ENCODE measurements at places on chromosomes 7 and 10.

- no peak for DNase-seq
Measured at GRCh38 chr10:14476641-14477407, 146.1 kb upstream of the FRMD4A start.

- no peak for DNase-seq
Measured at GRCh38 chr10:117936566-117936965, 110.2 kb downstream of the RAB11FIP2 start.

DNA sequence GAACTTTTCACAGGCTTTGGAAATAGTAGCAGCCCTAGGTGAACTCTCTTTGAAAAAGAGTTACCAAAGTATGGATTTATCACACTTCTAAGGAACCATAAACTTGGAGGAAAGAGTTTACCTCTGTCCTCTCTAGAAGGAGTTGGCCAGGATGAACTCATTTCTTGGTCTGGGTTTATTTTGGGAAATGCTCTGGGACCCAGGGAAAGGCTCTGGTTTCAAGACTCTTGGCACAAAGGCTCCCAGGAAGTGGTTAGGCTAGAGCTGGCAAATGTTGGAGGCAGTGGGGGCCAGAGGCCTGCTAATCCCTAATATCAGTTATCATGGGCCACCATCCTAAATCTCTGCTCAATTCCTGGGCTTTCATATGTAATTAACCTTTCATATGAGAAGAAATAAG, 36.3 kb upstream of the CDK6 start:
- no peak for DNase-seq

GRCh38 chr7:111531993-111532392, 30.3 kb downstream of the IMMP2L start:
- DNase-seq = no peak

GRCh38 chr10:100021322-100021721, 11.6 kb upstream of the DNMBP start:
- DNase-seq = no peak

GRCh38 chr7:157693071-157693520, 356.3 kb downstream of the DNAJB6 start:
- DNase-seq = no peak

GRCh38 chr10:57494486-57494885, 773.2 kb downstream of the IPMK start:
- no peak for DNase-seq

DNA sequence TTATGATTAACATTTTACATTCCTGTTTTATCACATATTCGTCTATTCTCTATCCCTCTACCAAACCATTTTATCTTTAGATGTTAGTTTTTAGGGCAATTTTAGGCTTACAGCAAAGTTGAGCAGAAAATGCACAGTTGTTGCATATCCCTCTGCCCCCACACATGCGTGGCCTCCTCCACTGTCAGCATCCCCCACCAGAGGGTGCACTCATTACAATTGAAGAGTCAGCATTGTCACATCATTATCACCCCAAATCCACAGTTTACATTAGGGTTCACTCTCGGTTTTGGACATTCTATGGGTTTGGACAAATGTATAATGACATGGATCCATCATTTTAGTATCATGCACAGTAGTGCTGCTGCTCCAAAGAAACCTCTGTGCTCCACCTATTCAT, 86.4 kb downstream of the WDR37 start:
- DNase-seq = no peak

GRCh38 chr7:17654940-17655339, 285.4 kb downstream of the SNX13 start:
- no peak for DNase-seq

- DNase-seq = no peak
Measured at GRCh38 chr10:82319562-82319961, 444.6 kb downstream of the NRG3 start.

GRCh38 chr7:38232502-38233366, 40.7 kb downstream of the TARP start:
- peak; percentile 89 for DNase-seq

GRCh38 chr7:30313348-30313747, 29.0 kb downstream of the ZNRF2 start:
- no peak for DNase-seq

- DNase-seq = no peak
Measured at GRCh38 chr7:150390205-150390604, 11.1 kb downstream of the ZNF775 start.

DNA sequence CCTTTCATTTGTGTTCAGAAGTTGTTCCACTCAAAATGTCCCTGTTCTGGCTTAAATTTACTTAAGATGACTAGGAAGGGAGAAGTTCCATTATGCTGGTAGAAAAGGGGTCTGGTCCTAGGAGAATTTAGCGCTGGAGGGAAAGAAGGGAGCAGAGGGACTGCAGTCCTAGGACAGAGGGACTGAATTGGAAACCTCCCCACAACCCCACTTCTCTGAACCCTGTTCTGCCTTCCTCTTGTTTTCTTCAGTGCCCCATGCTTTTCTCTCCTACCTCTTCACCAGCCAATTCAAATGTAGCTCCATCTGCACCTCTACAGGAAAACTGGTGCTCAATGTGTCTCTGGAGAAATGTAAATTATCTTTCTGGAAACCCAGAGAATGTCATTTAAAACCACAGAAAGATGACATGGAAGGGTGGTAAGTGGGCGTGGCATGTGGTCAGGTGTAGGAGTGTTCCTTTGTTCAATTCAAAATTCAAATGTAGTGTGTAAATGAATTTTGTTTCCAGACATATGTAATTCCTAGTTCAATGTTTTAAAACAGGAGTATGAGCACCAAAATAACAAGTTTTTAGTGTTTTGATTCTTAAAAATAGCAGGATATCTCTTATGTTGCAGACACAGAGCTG, 24.0 kb upstream of the RHOBTB1 start:
- DNase-seq = no peak

Measured in CD4-positive, alpha-beta T cell treated with Interleukin-2 at 100 ng/mL for 4 hours (primary cell).